H1 (cell line): ENCODE measurements at places on chromosomes 6 and 20.

DNA sequence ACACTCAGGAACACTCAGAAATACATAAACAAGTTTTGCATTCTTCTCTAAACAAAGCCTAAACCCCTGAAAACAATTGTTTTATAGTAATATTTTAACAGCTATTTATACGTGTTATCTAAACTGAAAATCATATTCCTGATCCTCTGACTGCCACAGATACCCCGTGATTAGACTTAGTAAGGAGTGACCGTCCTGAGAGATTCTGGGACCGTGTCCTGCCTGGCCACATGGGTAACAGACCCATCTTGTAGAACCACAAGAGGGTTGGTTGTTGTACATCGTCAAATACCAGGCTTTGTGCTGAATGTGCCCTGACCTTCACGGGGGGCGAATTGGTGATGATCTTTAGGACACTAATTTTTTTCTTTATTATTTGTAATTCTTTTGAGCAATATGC is 214.4 kb downstream of the TMEM242 start:
- no peaks in the 10 kb centered on the region for H3K27me3 ChIP-seq
- H3K4me1 ChIP-seq: no peaks in the 10 kb centered on the region
- H3K36me3 ChIP-seq: 0 out of 2 replicates have a peak, but pooled peaks cover 5% of the 10 kb centered on the region
- DNase-seq: no peak

DNA sequence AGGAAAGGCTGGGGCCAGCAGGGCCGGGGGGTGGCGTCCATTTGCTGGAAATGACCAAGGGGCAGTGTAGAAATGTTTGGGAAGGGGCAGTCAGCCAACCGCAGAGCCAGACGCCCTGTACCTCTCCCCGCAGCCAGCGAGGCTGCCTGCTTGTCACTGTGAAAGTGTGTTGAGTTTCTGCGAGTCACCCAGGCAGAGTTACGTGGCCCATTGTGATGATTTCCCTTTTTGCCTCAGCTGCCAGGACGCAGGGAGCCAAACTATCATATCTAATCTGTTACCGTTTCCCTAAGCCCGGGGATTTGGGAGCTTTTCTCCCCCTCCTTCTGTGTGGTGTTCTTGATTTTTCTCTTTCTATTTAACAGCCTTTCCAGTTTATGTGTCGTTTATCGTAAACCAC is 67.9 kb upstream of the STX16 start:
- H3K27me3 ChIP-seq: no peaks in the 10 kb centered on the region
- H3K4me3 ChIP-seq: no peak overlapping the region
- H3K36me3 ChIP-seq: no peaks in the 10 kb centered on the region
- DNase-seq: no peak
- no peak overlapping the region for H3K27ac ChIP-seq

- H3K4me1 ChIP-seq: peaks cover 11% of the 10 kb centered on the region
- H3K27me3 ChIP-seq: peaks cover 64% of the 10 kb centered on the region
- H3K4me3 ChIP-seq: no peak overlapping the region
- DNase-seq: no peak
- no peak overlapping the region for H3K27ac ChIP-seq
- no peaks in the 10 kb centered on the region for H3K36me3 ChIP-seq
Measured at GRCh38 chr6:37693546-37694250, 4.0 kb downstream of the MDGA1 start.

GRCh38 chr6:35808688-35809087 is 3.5 kb downstream of the LHFPL5 start:
- no peaks in the 10 kb centered on the region for H3K36me3 ChIP-seq
- DNase-seq: no peak
- no peak overlapping the region for H3K4me3 ChIP-seq
- no peaks in the 10 kb centered on the region; the same call in 1 of the 2 replicates for H3K4me1 ChIP-seq
- no peak overlapping the region for H3K27ac ChIP-seq

- H3K27ac ChIP-seq: no peak overlapping the region
- H3K36me3 ChIP-seq: no peaks in the 10 kb centered on the region
- H3K27me3 ChIP-seq: no peaks in the 10 kb centered on the region
- peak; percentile 27 for DNase-seq
- no peaks in the 10 kb centered on the region for H3K4me1 ChIP-seq
Measured at GRCh38 chr20:44271915-44272663, 25.0 kb downstream of the GDAP1L1 start.

GRCh38 chr20:26243731-26244130 is 547.1 kb upstream of the ZNF337 start:
- no peaks in the 10 kb centered on the region for H3K4me1 ChIP-seq
- no peak for DNase-seq
- no peak overlapping the region for H3K4me3 ChIP-seq

DNA sequence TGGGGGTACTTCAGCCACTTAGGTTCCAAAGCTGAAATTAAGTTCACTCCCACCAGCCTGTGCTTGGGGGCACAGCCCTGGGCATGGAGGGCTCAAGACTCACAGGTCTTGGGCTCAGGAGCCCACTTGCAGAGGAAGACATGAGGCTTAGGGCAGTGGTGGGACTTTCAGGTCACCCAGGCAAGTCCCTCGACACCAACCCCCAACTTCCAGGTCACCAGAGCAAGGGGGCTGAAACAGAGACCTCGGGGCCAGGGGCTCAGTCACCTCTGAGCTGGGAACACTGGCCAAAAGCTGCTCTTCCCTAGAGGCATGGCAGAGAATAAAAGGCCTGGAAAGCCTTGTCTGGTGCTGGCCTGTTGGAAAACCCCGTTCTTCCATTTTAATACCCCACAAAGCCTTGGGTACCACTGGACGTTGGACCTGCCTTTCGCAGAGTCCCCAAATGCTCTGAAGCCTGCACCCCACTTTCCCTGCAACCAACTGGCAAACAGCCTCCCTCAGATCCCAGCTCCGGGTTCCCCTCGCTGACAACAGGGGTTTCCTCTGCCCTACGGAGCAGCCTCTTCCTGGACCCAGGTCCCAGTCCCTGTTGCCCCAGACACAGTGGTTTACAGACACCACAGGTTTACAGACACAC is 160.9 kb upstream of the PMEPA1 start:
- no peak overlapping the region for H3K27ac ChIP-seq
- H3K4me3 ChIP-seq: no peak overlapping the region
- H3K27me3 ChIP-seq: no peaks in the 10 kb centered on the region; the same call in 1 of the 2 replicates
- peak; percentile 35 for DNase-seq
- H3K36me3 ChIP-seq: no peaks in the 10 kb centered on the region
- H3K4me1 ChIP-seq: no peaks in the 10 kb centered on the region

- H3K27me3 ChIP-seq: no peaks in the 10 kb centered on the region
- no peaks in the 10 kb centered on the region for H3K4me1 ChIP-seq
- H3K27ac ChIP-seq: no peak overlapping the region
- H3K4me3 ChIP-seq: no peak overlapping the region
- no peaks in the 10 kb centered on the region for H3K36me3 ChIP-seq
- DNase-seq: no peak
Measured at GRCh38 chr6:74936886-74937285, 269.0 kb downstream of the COL12A1 start.

- H3K4me3 ChIP-seq: no peak overlapping the region
- H3K27ac ChIP-seq: no peak overlapping the region
- H3K27me3 ChIP-seq: no peaks in the 10 kb centered on the region
- no peaks in the 10 kb centered on the region; the same call in 1 of the 2 replicates for H3K36me3 ChIP-seq
Measured at GRCh38 chr20:61974357-61974665, 91.4 kb downstream of the TAF4 start.

- H3K27me3 ChIP-seq: no peaks in the 10 kb centered on the region
- H3K36me3 ChIP-seq: no peaks in the 10 kb centered on the region
- H3K4me1 ChIP-seq: no peaks in the 10 kb centered on the region
Measured at GRCh38 chr6:131924881-131925474, 26.2 kb downstream of the CCN2 start.

DNA sequence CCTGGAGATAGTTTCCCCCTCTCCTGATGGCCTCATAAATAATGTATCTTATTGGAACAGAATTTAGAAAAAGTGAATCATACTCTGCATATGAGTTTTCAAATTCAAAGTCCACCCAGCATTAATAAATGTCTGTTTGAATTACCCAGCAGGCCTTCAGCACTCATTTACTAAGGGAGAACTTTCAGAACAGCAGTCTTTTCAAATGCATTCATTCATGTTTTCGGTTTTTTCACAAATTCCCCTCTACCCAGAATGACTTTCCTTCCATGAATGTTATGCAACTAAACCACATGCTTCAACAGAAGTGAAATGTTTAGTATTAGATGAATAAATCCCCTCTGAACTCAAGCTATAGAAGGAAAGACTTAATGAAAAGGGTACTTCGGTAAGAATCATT is 92.4 kb downstream of the RTN4IP1 start:
- H3K36me3 ChIP-seq: no peaks in the 10 kb centered on the region
- H3K4me1 ChIP-seq: no peaks in the 10 kb centered on the region
- no peak overlapping the region for H3K27ac ChIP-seq
- DNase-seq: no peak

- no peaks in the 10 kb centered on the region for H3K36me3 ChIP-seq
- no peak overlapping the region for H3K4me3 ChIP-seq
- H3K27ac ChIP-seq: no peak overlapping the region
- no peaks in the 10 kb centered on the region for H3K27me3 ChIP-seq
- no peaks in the 10 kb centered on the region; the same call in 1 of the 2 replicates for H3K4me1 ChIP-seq
Measured at GRCh38 chr6:16406966-16407365, 168.6 kb downstream of the GMPR start.

- H3K27ac ChIP-seq: no peak overlapping the region
- no peaks in the 10 kb centered on the region for H3K4me1 ChIP-seq
- DNase-seq: no peak
- H3K27me3 ChIP-seq: no peaks in the 10 kb centered on the region
Measured at GRCh38 chr20:46464451-46464850, 48.9 kb downstream of the ZNF334 start.

DNA sequence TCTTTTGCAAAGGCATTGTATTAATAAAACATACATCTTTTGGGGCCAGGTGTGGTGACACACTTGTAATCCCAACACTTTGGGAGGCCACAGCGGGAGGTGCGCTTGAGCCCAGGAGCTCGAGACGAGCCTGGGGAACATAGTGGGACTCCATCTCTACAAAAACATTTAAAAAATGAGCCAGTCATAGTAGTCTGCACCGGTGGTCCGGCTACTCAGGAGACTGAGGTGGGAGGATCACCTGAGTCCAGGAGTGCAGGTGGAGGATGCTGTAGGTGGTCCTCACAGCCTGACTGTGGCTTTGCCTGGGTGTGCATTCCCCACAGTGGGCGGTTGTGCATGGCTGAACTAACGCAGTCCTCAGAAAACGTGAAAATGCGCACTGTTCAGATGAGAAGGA is 162.5 kb downstream of the DLL1 start:
- H3K27ac ChIP-seq: no peak overlapping the region
- no peaks in the 10 kb centered on the region for H3K36me3 ChIP-seq
- H3K4me1 ChIP-seq: no peaks in the 10 kb centered on the region
- H3K4me3 ChIP-seq: no peak overlapping the region

DNA sequence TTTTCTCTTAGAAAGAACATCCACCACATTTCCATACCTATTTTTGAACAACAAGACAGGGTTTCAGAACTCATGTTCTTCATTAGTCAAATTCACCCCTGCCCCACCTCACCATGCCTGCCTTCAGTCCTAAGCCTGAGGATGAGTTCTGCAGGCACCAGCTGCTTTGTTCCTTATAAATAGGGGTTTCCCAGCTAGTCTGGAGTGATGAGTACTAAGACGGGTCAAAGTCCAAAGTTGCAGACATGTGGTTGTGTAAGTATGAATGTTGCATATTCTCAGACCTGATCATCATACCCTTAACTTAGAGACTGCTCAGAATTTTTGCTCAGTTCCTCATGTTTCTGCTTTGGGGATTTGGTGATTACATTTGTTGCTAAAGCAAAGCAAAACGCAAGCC is 257.7 kb upstream of the CDYL start:
- H3K36me3 ChIP-seq: no peaks in the 10 kb centered on the region
- no peaks in the 10 kb centered on the region for H3K4me1 ChIP-seq
- H3K27ac ChIP-seq: no peak overlapping the region

DNA sequence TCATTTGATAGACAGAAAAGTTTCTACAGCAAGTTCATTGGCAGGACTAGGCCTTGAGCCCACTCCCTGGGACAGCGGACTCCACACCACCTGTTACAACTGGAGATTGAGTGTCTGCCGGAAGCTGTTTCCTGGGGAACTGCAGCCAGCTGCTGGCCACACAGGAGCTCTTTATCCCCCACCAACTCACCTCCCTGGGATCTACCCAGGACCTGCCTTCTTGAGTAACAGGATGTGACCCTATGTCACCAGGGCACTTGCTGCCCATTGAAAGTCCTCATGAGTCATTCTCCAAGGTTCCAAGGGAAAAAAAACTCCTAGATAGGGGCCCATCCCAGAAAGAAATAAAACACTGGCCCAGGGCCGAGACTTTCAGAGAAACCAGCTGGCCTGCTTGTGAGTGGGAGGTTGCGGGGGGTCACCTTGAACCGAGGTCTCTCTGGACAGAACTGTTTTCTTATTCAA is 37.4 kb upstream of the SLC9A8 start:
- DNase-seq: peak; percentile 52
- H3K27me3 ChIP-seq: no peaks in the 10 kb centered on the region
- H3K27ac ChIP-seq: no peak overlapping the region
- no peaks in the 10 kb centered on the region for H3K36me3 ChIP-seq
- no peak overlapping the region for H3K4me3 ChIP-seq

DNA sequence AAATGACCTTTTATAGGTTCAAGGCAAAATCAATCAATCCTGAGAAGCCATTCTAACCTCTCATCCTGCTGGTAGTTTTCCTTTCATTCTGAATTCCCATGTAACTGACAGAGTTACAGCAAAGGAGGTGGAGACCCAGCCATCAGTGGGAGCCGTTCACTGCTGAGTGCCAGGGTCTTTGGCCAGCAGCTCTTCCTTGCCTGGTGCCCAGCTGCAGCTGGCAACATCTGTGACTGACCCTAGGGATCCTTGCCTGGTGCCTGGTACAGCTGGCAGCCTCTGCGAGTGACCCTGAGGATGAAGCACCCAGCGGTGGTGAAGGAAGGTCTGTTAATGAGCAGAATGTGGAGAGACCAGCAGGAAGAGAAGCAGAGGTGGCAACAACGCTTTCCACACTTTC is 314.6 kb downstream of the THBS2 start:
- H3K4me1 ChIP-seq: no peaks in the 10 kb centered on the region
- H3K36me3 ChIP-seq: no peaks in the 10 kb centered on the region

DNA sequence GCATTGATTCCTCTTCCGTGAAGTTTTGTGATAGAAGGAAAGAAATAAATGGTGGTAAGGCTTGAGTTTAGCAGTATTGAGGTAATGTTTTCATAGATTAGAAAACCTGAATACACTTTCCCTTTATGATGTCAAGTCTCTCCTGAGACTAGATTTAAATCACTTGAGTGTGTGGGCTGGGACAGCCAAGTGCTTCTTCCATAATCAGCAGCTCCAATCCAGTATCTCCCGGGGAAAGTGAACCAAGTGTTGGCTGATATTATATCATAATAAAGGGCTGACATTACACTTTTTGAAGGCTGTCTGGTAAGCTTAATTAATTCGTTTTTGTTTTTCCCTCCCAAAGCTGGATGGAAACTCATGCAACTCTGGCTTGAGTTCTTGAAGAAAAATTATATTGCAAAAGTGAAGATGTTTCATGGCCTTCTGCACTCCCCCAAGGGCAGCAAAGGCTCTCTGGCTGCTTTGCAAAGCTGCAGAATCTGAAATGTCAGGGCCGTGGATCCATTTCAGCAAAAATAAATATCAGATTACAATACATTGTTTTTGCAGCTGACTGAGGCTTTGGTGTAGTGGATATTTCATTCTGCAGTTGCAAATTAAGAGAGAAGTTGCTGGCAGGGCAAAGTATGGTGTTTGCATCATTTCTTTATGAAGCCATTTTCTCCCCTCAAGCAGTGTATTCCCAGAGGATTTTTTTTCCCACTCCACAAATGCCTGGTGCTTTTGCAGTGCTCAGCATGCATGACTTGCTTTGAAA is 101.2 kb downstream of the MKKS start:
- DNase-seq: no peak
- H3K4me1 ChIP-seq: peaks cover 4% of the 10 kb centered on the region; the same call in 1 of the 2 replicates
- H3K27me3 ChIP-seq: no peaks in the 10 kb centered on the region
- no peak overlapping the region for H3K4me3 ChIP-seq
- H3K27ac ChIP-seq: no peak overlapping the region
